ENCODE measurements at places on chromosomes 7 and 10.

DNA sequence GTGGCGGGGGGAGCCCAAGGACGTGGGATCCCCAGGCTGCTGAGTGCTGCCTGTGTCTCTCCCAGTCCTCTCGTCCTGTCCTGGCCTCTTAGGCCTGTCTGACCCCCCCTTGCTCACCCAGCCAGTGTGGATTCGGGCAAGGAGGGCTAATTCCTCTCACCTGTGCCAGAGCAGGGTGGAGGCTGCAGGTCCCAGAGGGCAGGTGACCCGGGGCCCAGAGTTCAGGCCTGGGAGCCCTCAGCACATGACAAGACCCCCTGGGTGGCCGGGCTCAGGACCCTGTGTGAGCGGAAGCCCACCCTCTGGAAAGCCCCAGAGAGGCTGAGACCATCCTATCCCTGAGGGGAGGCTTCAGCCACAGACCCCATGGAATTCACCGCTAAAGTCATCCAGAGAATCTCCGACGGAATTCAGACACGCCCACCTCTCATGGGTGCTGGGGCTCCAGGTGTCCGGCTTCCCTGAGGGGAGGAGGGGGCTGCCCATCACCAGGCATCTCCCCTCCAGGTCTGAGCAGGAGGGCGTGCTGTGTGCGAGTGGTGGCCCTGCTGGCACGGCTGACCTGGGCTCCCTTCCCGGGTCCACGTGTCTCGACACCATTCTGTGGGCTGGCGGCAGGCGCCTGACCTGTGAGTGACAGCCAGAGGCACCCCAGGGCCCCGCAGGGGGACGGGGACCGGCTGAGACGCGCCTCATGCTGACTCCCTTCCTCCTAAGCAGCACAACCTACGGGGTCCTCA, 5.0 kb downstream of the KNDC1 start:
- no peak for DNase-seq

- DNase-seq = no peak
Observed at GRCh38 chr7:151251689-151252560, 3.4 kb upstream of the SMARCD3 start.

DNA sequence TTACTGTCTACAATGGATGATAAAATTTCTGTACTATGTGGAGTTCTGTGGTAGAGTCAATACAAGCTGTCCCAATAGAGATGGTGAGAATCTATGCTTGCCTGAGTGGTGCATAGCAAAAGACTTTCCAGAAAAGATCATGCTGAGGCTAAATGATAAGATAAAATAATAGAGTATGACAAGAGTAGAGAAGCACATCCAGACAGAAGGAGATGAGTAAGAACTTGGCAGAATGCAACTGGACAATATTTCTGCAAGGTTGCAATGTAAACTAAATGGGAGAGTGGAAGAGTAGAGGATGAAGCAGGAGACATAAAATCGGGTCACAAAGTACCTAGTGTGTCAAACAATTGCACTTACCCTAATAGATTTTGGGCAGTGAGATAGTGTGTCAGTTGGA, 347.6 kb downstream of the MDFIC start:
- no peak for DNase-seq

- no peak for DNase-seq
Observed at GRCh38 chr7:42238709-42239366, 1.8 kb upstream of the GLI3 start.

DNA sequence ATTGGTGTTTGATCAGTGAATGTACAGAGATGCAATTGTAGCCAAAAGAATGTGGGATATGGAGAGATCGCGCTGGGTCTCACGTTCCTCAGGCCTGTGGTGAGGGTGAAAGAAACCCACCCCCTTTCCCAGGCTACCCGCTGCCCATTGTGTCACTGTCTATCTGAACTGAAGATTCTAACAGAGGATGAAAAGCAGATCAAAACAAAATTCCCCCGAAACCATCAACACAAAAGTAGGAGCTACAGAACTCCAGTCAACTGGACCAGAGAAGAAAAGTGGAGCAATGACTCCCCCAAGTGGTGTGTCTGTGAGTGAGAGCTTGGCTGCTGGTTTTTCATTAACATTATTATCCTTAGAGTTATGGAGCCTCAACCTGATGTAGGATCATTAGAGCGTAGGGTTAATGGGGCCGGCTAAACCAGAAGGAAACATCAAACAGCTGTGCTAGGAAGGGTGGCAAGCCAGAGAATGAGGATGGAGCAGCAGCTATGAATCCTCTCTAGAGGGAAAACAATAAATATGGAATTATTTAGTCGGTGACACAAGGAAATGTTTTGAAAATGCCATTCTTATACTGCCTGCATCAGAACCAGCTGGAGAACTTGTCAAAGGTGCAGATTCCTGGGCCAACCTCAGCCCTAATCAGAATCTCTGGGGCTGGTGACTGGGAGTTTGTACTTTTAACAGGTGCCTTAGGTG, 38.3 kb downstream of the AKR1B1 start:
- no peak for DNase-seq

DNA sequence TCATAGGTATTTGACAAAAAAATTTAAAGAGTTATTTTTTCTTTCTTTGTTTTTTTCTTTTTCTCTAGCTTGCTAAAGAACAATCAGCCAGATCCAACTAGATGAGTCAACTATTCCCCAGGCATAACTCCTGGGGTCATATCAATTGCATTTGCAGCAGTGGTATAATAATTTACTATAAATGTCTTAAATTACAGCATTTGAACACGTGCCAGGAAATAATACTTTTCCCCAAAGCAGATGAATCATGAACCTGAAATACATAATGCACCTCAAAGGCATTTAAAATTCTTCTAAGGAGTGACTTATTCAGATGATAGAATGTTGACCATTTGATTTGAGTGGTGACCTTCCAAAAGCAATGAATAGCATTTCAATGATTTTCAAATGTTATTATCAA, 190.1 kb downstream of the LRRTM3 start:
- no peak for DNase-seq

- DNase-seq = no peak
Observed at GRCh38 chr10:114073395-114074186, 29.9 kb downstream of the ADRB1 start.

Measured in esophagus squamous epithelium (tissue), 5 donors.